Muscle of back (tissue), 13 donors: ENCODE measurements at places on chromosomes 1 and 21.

DNA sequence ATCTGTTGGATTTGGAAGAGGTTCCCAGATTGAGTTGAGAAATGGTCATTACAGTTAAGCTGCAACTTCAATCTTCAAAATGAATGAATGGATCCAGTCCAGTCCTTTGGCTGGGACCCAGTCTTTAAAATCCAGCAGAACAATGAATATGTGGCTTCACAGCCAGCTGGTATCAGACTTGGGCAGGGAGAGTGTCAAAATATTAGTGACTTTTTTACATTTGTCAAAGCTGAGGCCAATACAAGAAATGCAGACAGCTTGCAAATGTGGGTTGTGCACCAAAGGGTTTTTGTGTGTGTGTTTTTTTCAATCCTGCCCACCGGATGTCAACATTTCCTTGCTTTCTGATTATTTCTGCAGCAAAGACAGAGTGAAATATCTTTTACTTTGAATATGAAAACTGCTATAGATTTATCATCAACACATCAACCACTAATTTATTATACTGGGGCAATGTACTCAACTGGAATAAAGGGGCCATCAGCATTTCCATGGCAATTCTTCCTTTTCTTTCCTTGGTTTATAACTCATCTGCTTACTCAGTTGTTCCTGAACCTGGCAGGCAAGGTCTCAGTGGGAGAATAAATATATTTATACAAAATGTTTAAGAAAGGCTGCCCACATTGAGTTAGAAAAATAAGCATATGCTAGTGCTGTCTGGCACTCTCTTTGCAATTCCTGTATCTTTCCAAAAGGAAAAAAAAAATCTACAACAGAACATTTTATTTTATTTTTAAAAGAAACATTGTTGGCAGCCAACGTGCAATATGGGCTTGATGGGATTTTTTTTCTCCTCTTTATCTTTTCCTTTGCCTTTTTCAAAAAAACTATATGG lies 491.6 kb upstream of the C1orf87 start:
- peak; percentile 71 for DNase-seq

GRCh38 chr1:165828669-165829329 lies 1.4 kb downstream of the UCK2 start:
- peak; percentile 85 for DNase-seq

DNA sequence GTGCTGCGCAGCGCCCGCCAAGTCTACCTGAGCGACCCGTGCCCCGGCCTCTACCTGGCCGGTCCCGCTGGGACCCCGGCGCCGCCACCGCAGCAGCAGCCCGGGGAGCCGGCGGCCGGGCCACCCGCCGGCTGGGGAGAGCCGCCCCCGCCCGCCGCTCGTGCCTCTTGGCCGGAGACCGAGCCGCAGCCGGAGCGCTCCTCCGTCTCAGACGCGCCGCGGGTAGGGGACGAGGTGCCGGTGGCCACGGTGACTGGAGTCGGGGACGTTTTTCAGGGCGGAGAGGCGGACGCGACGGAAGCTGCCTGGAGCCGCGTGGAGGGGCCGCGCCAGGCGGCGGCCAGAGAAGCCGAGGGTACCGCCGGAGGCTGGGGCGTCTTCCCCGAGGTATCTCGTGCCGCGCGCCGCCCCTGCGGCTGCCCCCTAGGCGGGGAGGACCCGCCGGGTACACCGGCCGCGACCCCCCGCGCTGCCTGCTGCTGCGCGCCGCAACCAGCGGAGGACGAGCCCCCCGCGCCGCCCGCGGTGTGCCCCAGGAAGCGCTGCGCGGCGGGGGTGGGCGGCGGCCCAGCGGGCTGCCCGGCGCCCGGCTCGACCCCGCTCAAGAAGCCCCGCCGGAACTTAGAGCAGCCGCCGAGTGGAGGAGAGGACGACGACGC lies 646 bp downstream of the IER5 start:
- peak; percentile 68 for DNase-seq

DNA sequence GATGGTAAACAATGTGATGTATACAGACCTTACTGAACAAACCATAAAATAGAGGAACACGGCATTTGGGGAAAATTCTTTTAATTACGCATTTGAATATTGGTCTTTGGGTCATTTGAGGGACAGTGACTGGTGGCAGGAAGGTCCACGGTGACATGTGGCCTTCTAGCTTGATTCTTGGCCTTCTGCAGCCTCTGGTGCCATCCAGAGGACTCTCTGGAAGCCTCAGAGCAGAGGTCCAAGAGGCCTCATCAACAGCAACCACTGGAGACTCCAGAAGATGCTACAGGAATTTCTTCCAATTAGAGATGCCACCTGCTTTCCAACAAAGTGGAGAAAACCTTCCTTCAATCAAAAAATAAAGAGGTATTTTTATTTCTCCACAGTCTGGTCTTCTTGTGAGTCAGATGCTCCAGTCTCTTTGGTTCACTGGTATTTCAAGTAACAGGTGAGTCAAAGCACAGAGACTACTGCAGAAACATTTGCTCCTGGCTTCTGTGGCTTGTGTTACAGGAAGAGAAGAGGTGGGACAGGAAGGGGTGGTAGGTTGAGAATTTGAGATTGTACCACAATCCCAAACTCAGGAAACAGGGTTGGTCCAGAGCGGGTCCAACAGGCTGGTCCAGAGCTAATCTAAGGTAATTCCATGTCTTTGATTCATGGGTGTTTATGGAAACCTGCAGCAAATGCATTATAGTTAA lies 2.7 kb upstream of the F5 start:
- no peak for DNase-seq

- DNase-seq, result no peak
Observed at GRCh38 chr1:242523719-242524570, 552 bp downstream of the PLD5 start.

- no peak for DNase-seq
Observed at GRCh38 chr1:95058974-95059373, 13.8 kb downstream of the ALG14 start.

GRCh38 chr1:73065339-73066041 lies 783.2 kb upstream of the NEGR1 start:
- peak; percentile 8 for DNase-seq

DNA sequence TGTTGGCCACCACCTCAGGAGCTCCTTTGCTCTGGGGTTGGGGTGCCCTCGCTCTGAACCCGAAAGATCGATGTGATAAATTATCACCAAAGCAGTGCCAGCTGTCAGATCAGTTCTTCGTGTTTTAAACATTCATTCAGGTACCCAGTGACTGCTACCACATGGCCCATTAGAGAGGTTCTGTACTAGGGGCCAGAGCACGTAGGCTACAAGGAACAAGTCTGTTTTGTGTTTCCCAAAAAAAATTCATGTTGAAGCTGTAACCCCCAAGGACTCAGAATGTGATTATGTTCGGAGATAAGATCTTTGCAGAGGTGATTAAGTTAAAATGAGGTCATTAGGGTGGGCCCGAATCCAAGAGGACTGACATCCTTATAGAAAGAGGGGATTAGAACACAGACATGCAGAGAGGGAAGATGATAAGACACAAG lies 526.9 kb downstream of the NPHP4 start:
- DNase-seq, result no peak
